ENCODE measurements at places on chromosomes 11 and 22.

DNA sequence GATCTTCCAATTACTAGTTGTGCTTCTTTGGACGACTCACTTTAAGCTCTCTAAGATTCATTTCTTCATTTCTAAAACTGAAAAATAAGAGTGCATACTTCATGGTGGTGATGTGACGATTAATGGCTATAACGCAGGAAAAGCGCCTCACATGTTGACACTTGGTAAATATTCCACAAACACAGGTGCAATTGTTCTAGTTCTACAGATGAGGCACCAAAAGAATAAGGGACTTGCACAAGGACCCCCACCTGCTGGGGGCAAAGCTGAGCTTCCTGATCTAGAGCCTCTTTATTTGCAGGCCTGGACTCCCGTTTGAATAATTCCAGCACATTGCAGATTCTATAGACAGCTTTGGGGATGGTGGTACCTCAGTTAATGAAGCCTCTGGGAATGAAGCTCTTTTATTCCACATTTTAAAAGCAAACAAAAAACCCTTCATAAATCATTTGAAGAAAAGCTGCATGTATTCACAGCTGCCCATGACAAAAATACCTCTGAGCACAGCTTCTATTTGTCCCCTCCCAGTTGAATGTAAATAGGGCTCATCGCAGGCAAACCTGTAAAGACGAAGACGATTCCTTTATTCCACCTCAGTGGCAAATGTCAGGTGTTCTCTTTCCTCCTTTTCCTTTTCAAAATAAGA, 14.9 kb upstream of the CADM1 start:
- no peak for DNase-seq

- DNase-seq: peak; percentile 88
These were observed 8.1 kb downstream of the MALAT1 start for GRCh38 chr11:65506772-65507505.

- no peak for DNase-seq
These were observed 259.8 kb upstream of the ANO5 start for GRCh38 chr11:21933095-21933494.

DNA sequence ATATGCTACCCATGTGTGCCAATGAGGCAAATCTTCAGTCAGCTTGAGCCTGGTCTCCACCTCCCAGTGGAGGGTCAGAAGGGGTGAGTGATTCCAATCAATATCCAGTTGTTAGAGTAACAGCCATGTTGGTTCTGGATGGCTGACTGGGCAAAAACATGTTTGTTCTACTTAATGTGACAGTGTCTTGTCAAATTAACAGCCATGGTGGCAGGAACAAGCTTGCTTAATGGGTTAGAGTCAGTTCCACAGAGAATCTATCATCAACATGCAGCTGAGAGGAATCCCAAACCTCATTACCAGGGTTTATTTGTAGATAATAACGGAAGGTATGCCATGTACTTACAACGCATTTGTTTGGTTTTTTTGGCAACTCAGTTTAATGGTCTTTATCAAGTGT, 133.2 kb downstream of the SLC17A6 start:
- no peak for DNase-seq

- no peak for DNase-seq
These were observed 198.2 kb downstream of the TENM4 start for GRCh38 chr11:79242616-79243015.

DNA sequence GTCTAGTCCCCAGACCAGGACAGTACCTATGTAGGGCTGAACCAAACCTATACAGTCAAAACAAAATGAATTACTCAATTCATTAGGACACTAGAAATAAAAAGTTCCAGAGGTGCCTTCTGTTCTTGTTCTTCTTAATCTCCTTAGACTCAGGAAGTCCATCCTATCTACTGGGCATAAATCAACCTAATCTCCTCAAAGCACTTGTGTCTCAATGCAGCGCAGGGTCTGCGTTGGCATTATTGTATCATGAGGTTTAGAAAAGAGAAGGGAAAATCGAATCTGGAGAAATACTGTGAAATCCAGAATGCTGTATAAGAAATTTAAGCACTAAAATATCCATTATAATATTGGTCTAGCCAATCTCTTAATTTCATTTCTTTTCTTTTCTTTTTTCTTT, 2.4 kb upstream of the OR10V1 start:
- no peak for DNase-seq

DNA sequence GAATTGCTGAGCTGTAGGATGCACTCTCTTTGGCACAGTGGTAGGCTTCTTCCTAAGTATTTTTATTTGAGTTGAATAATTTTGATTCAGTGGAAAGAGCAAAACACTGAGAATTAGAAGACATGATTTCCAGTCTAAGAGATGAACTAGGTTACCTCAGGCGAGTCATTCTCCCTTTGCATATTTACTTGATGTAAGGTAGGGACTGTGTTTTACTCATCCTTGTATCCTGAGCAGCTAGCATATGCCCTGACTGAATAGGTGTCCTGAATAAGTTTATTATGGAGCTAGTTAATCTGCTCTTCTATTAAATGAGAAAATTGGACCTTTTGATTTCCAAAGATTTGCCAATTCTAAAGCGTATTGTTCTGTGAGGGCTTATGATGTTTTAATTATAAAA, 50.7 kb downstream of the STIM1 start:
- DNase-seq: no peak

GRCh38 chr11:75602951-75603350, 40.9 kb downstream of the SERPINH1 start:
- DNase-seq: no peak

GRCh38 chr11:61871158-61871597, 20.2 kb downstream of the FADS3 start:
- no peak for DNase-seq

DNA sequence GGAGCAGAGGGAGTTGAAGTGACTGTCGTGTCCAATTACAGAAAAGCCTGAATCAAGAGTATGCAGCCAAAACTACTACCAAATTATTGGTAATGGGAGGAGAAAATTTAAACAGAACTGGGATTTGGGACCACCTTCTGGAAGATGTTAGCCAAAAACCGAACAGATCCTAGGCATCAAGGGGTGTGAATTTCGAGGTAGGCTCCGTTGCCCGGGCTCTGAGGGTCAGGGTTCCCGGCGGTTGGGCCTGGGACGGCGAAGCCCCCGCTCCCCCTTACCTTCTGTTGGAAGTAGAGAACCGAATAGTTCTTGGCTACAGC, 313 bp downstream of the PRCP start:
- DNase-seq: no peak

- no peak for DNase-seq
These were observed 94.3 kb downstream of the GAB2 start for GRCh38 chr11:78323363-78323762.
